Breast epithelium (tissue), 4 donors: ENCODE measurements at places on chromosomes 5 and 9. TPM values are rescaled to one million over a fixed set of nuclear protein-coding genes. Genes with fewer than 3 reads are reported as not detected.

THBS4 gene
- 3.5 TPM for total RNA-seq

FOXD4 gene
- total RNA-seq: 0.44 TPM

MATR3 gene
- 213 TPM for total RNA-seq

GRCh38 chr5:40577718-40578117 is 102.0 kb upstream of the PTGER4 start:
- no peaks in the 10 kb centered on the region for H3K27me3 ChIP-seq
- no peaks in the 10 kb centered on the region for H3K4me1 ChIP-seq
- no peaks in the 10 kb centered on the region for H3K36me3 ChIP-seq
- no peak overlapping the region for H3K27ac ChIP-seq

DNA sequence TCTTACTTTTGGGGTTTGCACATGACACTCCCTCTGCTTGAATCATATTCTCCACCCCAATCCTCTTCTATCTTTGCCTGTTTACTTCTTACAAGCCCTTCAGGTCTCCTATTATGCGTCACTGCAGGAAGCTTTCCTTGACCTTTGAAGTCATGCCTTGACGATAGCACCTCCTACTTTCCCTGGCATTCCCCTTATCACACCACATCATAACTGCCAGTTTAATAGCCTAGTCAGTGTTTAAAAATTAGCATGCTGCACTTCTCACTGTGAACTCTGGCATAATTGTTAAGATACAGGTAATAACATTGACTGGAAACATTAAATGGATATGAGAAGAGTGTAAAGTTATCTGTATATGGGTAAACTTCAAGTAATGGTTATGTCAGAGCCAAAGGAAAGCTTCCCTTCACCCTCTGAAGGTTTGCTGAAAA is 37.1 kb upstream of the CEP120 start:
- H3K4me1 ChIP-seq: no peaks in the 10 kb centered on the region
- no peak for DNase-seq
- no peaks in the 10 kb centered on the region for H3K36me3 ChIP-seq
- H3K27me3 ChIP-seq: no peaks in the 10 kb centered on the region

MEIKIN gene
- not detected for total RNA-seq

DNA sequence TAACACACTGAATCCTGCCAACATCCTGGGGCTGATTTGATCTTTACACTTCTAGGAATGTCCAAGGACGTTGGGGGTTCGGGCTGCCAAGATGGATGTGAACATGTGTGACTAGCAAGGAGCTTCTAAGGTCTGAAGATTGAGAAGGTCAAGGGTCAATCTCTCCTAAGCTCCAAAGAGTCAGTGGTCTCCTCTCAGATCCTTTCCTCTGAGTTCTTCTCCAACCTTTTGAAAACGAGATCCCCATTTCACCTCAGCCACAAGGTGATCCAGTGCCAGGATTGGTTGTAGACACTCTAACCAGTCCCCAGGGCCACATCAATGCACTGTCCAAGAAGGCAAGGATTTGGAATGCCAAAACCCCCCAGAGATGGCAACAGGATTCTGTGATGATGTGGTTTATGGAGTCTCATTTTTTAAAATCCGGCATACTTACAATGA is 266.8 kb downstream of the NDUFS4 start:
- H3K27me3 ChIP-seq: no peaks in the 10 kb centered on the region
- H3K27ac ChIP-seq: no peak overlapping the region
- no peak for DNase-seq
- H3K4me3 ChIP-seq: no peak overlapping the region
- H3K4me1 ChIP-seq: no peaks in the 10 kb centered on the region
- no peaks in the 10 kb centered on the region for H3K36me3 ChIP-seq

NSG2 gene
- not detected for total RNA-seq

DNA sequence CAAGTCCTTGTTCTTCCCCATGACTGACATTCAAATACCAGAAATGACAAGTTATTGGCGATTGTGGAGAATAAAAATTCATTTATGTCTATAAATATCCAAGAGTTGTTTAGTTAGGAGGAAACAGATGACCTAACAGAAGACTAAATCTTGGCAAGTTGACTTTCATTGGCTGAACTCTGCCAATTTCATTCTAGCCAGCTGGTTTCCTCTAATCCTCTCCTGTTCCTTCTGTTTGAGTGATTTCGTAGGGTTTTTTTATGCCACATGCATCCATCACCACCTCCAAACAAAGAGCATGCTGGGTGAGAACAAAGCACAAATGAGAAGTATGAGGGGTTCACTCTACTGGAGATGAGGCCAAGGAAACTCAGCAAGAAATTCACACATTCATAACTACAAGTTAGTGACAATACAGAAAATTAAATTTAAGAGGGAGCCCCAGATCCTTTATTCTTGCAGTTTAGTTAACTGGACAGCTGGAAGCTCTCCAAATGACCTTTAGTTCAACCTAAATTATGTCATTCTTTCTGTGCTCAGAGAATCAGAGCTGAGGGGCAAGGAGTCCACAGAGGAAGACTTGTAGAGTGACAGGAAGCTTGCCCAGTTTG is 932.0 kb downstream of the TLE4 start:
- no peaks in the 10 kb centered on the region for H3K36me3 ChIP-seq
- H3K27me3 ChIP-seq: no peaks in the 10 kb centered on the region
- H3K4me1 ChIP-seq: no peaks in the 10 kb centered on the region
- no peak for DNase-seq
- H3K4me3 ChIP-seq: no peak overlapping the region
- no peak overlapping the region for H3K27ac ChIP-seq

DNA sequence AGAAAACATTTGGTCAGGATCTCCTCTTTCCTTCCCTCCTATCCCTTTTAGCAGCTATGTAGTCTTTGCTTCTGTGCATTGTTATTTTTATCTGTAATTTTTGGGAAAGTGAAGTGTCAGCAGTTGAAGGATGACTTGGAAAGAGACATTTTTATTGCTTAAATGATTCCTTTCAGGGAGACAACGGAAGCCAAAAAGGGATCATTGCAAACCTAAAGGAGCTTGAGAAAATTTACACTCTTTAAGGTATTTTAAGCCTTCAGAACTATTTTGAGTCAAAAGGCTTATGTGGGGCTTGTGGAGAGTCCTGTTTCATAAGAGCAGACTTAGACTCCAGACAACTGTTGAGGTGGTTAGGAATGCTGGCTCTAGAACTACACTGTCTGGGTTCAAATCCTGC is 281.6 kb downstream of the KIF4B start:
- H3K36me3 ChIP-seq: no peaks in the 10 kb centered on the region
- no peaks in the 10 kb centered on the region for H3K27me3 ChIP-seq
- no peaks in the 10 kb centered on the region for H3K4me1 ChIP-seq
- H3K4me3 ChIP-seq: no peak overlapping the region

GRCh38 chr5:122701640-122702523 is 73.0 kb upstream of the SNX2 start:
- H3K27ac ChIP-seq: no peak overlapping the region
- H3K4me1 ChIP-seq: no peaks in the 10 kb centered on the region
- no peaks in the 10 kb centered on the region for H3K36me3 ChIP-seq
- H3K4me3 ChIP-seq: no peak overlapping the region

PHF24 gene
- total RNA-seq: 0.15 TPM

DNA sequence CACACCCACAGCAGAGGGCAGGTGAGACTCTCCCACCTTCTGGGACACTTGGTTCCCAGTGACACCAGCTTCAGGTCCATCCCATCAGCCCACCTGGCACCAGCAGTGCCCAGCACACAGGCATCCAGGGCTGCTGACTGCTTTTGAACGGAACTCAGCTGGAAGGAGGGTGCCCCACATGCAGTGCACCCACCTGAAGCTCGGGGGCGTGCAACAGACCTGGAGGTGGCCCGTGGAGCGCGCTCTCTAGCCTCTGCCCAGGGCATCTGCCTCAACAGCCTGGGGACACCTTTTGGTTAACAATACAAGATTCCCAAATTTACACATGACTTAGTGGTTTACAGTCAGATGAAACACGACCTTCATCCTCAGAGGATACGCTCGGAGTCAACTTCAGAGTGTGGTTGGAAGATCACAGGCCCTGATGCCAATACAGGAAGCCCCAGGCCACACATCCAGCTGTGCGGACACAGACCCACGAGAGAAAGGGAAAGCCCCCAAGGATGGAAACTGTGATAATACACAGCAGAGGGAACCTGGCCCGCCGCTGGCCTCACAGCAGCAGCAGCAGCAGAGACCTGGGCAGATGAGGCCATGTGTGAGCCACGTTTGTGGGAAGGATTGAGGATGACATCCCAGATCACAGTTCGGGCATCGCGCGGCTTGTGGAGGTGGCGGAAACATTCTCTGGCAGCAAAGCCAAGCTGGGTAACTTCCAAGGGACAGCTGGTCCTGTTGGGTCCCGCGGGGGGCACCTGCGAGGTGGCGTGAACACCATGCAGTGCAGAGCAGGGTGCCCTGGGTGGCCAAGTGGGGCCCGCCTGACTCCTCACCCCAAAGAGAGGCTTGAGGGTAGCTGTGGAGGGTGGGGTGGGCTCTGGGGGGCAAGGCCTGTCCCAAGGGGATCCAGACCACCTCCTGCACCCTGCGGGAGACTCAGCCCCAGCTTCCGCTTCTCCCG is 64.0 kb downstream of the SECISBP2 start:
- no peak overlapping the region for H3K27ac ChIP-seq
- H3K4me1 ChIP-seq: no peaks in the 10 kb centered on the region
- no peaks in the 10 kb centered on the region for H3K27me3 ChIP-seq
- H3K36me3 ChIP-seq: no peaks in the 10 kb centered on the region
- no peak overlapping the region for H3K4me3 ChIP-seq

DNA sequence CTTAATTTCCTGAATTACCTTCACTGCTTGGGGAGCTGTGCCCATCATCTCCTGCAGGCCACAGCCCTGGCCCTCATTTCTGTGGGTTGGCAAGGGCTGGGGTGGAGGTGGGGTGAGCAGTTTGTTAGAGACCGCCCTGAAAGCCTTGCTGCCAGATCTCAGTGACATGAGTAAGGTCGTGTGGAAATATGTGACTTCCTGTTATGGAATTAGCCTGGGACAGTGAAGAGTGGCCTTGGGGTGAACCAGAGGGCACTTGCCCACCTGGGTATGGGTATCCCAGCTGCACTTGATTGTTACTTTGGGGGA is 2.5 kb upstream of the HNRNPAB start:
- H3K27ac ChIP-seq: no peak overlapping the region
- no peaks in the 10 kb centered on the region for H3K36me3 ChIP-seq
- H3K4me1 ChIP-seq: peaks cover 10% of the 10 kb centered on the region
- peak; percentile 28 for DNase-seq
- no peaks in the 10 kb centered on the region for H3K27me3 ChIP-seq

- H3K36me3 ChIP-seq: no peaks in the 10 kb centered on the region
- no peaks in the 10 kb centered on the region for H3K4me1 ChIP-seq
- DNase-seq: no peak
Measured at GRCh38 chr5:155027993-155028629, 14.6 kb downstream of the KIF4B start.

DNA sequence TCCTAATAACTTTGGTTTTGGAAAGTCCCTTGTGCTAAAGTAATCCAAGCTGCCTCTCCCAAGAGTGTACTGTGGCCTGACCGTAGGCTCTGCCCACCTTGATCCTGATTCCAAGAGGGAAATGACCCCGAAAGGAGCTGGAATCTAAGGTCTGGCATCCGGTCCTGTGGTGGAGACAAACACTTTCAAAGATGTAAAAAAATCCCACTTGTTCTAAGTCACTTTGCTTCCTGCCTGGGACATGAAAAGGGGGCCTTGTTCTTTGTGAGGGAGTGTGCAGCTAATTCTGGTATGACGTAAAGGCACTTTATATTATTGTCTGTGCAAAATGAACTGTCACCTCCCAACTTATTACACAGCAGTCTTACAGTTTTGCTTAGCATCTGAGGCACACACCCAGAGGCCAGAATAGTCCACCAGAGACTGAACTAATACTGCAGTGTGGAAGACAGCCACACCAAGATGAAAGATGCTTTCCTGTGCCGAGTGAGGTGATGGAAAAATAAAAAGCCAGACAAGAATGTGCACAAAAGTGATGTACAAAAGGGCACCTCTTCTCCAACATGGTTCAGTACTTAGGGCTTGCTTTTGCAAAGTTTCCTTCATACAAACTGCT is 128.7 kb downstream of the SLC12A2 start:
- no peak overlapping the region for H3K4me3 ChIP-seq
- H3K4me1 ChIP-seq: no peaks in the 10 kb centered on the region
- DNase-seq: no peak
- H3K27ac ChIP-seq: no peak overlapping the region

DNA sequence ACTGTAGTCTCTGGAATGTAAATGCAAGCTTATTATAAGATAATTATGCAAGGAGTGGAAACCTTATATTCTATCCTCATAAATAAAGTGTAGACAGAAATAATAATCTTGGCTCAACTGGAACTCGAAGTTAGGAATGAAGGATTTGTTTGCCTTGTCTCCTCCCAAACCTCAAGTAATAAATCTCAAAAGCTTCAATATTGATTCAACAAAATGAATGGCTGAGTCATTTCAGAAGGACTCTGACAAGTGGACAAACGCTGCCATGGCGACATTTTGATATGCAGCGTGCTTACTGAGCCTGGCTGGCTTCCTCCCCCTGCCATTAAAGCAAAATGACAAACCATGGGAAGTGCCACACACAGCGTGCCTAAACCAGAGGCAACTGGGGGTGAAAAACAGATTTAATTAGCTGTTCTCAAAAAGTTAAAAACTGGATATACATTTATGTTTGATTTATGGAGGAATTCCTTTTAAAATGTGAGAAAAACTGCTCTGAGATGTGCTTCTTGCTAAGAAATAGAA is 10.5 kb upstream of the ADGRV1 start:
- H3K27ac ChIP-seq: no peak overlapping the region
- H3K4me3 ChIP-seq: no peak overlapping the region
- H3K4me1 ChIP-seq: no peaks in the 10 kb centered on the region

- H3K4me1 ChIP-seq: no peaks in the 10 kb centered on the region
- DNase-seq: no peak
- H3K27ac ChIP-seq: no peak overlapping the region
- no peaks in the 10 kb centered on the region for H3K27me3 ChIP-seq
- no peak overlapping the region for H3K4me3 ChIP-seq
Measured at GRCh38 chr9:14379280-14379679, 65.3 kb upstream of the NFIB start.

- H3K4me3 ChIP-seq: no peak overlapping the region
- DNase-seq: no peak
- H3K4me1 ChIP-seq: no peaks in the 10 kb centered on the region
- H3K36me3 ChIP-seq: no peaks in the 10 kb centered on the region
Measured at GRCh38 chr9:109923806-109924205, 143.8 kb downstream of the PALM2AKAP2 start.

DNA sequence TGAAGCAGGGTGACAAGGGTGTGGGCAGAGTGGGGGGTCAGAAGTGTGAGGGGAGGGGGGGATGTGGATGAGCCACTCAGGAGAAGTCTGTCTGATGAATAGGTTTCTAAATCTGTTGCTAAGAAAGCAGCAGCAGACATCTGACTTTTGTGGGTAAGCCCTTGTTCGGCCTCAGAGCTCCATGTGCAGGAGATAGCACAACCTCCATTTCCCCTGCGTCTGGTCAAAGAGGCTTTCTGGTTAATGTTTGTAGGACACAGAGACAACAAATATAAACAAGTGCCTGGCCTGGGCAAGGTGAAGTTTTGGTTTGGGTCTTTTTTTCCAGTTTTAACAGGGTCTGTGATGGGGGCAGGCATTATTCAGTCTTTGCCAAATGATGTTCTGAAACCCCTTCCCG is 57.0 kb upstream of the GNE start:
- H3K36me3 ChIP-seq: no peaks in the 10 kb centered on the region
- peak overlapping the region; percentile 76 for H3K27ac ChIP-seq
- no peaks in the 10 kb centered on the region for H3K27me3 ChIP-seq
- H3K4me1 ChIP-seq: no peaks in the 10 kb centered on the region
